Activated CD4-positive, CD25-positive, alpha-beta regulatory T cell treated with anti-CD3 and anti-CD28 coated beads, Interleukin-2, amount 50 U/mL, for 16 hours (primary cell): ENCODE measurements at places on chromosomes 1 and 21.

DNA sequence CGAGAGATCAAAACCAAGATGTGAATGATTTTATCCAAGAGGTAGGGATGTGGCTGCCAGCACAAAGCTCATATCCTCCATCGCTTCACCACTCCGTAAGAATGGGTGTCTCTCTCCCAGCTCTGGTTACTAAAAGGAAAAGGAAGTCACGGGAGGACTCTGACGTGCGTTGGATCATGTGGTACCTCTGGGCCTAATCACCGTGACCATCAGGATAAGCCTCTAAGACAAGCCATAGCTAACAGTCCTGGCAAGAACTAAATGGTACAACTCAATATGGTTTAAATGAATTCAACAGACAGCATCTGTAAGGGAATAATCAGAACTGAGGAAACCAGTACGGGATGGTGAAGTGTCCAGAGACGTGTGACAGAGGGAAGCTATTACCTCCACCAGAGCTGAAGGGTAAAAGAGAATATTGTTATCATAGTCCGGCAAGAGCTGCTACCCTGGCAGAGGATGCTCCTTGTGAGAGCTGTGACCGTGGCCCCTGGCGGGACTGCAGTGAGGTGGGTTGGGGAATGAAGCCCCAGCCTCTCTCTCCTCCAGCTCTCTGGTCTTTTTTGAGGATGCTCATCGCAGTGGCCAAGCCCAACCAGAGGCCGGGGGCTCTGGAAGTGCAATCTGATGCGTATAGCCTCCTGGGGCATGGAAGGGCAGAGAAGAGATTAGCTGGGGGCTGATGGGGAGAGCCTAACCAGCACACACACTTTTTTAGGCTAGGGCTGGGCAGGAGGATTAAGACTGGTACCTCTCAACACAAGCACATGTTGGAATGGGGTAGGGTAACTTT is 54.2 kb downstream of the KIAA1614 start:
- no peak for DNase-seq

GRCh38 chr1:36988321-36988720 is 46.0 kb downstream of the GRIK3 start:
- DNase-seq = no peak

- no peak for DNase-seq
These were observed 348.1 kb upstream of the VAMP3 start for GRCh38 chr1:7422966-7423365.

DNA sequence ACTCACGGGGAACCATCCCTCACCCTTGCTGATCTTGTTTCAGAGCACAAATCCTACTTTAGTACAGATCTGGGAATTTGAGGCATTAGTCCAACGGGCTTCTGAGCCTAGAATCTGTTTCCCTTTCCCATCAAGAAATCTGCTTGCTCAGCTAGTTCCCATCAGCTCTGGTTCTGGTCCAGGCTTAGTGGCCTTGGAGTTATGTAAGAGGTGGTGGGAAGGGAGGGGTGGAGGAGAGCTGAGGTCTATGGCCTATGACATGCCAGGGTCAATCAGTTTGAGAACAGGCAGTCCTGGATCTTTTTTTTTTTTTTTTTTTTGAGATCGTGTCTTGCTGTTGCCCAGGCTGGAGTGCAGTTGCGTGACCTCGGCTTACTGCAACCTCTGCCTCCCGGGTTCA is 4.1 kb downstream of the GSTM1 start:
- DNase-seq = no peak

DNA sequence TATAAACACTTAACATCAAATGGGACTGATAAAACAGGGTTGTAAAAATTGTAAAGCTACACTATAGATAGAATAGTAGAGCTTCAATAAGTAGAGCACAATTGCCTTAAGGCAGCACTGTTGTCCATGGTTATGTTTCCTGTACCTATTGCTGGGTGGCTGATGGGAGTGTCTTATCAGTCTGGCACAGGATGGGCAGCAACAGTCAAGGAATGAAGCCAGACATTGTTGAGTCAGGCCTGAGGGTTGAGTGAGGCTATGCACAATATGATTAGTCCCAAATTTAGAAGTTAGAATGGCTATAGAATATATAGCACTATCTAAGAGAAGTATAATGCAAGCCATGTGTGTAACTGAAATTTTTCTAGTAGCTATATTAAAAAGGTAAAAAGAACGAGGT is 25.0 kb upstream of the CD1D start:
- no peak for DNase-seq

DNA sequence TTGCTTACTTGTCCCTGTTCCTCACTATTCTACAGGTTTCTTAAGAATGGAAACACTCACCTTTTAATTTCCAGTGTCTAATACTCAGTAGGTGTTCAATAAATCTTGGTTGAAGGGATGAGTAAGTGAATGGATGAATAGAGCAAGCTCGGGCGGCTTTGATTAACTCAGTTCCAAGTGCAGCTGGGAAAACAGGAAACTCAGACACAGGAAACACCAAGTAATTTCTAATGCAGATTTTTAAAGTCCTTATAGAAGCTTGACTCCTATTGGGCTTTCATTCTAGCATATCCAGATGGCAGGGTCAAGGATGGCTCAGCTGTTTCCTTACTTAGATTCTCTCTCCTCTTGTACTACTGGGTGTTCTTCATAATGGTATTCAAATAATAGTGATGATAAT is 14.0 kb downstream of the CAMK1G start:
- DNase-seq = no peak

DNA sequence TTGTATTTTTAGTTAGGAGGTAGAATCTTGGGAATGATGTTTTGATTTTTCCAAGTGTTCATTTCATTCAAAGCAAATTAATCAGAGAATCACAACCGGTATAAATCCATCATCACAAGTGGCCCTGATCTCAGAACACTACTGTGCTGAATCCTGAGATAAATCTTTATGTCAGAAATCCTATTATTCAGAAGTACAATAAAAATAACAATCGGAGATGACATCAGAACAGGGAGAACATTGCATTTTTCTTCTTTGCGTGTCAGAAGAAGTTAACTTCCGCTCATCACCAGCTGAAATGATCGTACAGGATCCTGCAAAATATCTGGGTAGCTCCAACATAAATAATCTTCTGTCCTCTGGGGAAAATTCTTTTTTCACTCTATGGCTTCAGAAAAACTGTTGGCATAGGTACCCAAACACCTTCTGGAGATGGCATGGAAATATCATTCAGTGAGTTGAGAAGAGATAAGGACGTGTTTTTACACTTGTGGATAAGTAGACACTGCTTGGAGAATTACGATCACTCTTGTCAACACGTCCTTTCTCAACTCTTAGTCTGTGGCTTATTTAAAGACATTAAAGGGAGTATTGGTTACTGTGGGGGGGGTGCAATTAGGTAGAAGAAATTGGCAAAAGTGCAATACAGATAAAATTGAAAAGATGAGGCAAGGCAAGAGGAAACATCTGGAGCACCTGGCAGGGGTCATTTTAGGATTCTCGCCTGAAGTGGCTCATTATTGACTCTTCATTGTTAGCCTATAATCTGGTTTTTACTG is 46.9 kb upstream of the SMYD2 start:
- DNase-seq = no peak

- no peak for DNase-seq
These were observed 137.9 kb downstream of the CASZ1 start for GRCh38 chr1:10658396-10659066.

DNA sequence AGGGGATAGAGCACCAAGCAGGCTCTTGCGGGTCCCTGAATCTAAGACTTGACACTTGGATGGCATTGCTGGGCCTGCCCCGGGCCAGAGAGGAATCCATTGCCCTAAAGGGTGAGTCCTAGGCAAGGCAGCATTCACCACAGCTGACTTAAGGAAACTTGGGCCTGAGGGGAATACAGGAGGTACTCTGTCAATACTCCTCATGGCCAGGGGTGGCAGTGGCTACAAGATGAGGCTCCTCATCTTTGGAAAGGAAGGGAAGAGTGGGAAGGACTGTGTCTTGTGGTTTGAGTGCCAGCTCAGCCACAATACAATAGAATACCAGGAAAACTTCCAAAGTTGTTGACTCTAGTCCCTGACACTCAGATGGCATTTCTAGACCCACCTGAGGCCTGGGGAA is 5.1 kb downstream of the KRTAP22-1 start:
- no peak for DNase-seq

GRCh38 chr1:8481650-8482380 is 163.9 kb downstream of the SLC45A1 start:
- no peak for DNase-seq

DNA sequence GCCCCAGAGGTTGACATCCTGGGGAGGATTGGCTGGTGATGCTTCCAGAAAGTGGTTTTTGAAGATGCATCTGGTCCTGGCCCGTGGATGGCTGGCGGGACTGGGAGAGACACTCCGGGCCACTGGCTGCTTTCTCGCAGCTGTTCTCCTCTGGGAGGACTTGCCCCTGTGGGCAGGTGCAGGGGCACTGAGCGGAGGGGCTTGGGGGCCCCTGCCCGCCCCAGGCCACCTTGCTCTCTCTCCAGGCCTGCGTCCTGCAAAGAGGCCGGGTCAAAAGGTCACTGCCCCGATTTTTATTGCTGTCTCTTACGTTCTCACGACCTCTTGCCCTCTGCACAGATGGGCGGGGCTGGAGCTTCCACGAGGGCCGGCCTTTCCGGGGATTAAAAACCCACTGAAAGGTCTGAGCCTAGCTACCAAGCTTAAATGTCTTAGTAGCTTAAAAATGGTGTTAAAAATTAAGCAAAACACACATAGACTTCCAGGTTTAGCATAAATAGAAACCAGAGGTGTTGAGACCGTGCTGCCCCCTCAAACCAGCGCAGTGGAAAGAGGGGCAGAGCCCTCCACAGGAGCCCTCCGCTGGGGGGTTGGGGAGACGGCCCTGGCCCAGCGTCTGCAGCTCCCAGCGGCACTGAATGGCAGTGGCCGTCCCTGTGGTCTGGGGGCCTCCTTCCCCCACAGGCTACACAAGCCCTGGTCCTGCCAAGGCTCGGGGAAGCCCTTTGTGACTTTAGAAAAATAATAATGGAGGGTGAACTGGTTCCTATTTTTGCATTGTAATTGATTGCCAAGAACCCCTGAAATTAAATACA is 43.9 kb downstream of the SKI start:
- DNase-seq = no peak

GRCh38 chr1:59814180-59814900 is 409 bp upstream of the HOOK1 start:
- DNase-seq = peak; percentile 62

- no peak for DNase-seq
These were observed 57.5 kb downstream of the MAP3K7CL start for GRCh38 chr21:29187944-29188343.

GRCh38 chr1:219833214-219833815 is 95.0 kb downstream of the SLC30A10 start:
- no peak for DNase-seq

- no peak for DNase-seq
These were observed 570.2 kb downstream of the DPYD start for GRCh38 chr1:97350662-97351061.

DNA sequence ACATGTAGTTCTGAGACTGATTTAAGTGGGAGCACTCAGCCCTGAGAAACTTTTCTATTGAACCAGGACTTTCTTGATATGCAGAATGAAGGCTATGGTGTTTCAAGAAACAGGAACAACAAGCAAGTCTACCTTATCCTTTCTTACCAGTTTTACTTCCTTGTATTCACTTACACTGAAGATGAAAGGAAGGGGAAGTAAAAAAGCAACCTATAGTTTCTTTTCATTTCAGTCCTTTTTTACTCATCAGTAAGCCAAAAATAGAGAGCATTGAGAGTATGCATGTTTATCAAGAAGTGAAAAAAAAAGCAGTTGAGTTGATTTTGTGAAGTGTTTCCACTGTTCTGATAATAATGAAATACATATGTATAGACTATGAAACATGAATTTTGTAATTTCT is 1010.3 kb downstream of the AMY1C start:
- no peak for DNase-seq

GRCh38 chr1:30720271-30721223 is 2.8 kb downstream of the MATN1 start:
- DNase-seq = no peak

- DNase-seq = no peak
These were observed 989 bp upstream of the ETV3 start for GRCh38 chr1:157139052-157139715.

- no peak for DNase-seq
These were observed 57.0 kb upstream of the MUTYH start for GRCh38 chr1:45397285-45397684.

DNA sequence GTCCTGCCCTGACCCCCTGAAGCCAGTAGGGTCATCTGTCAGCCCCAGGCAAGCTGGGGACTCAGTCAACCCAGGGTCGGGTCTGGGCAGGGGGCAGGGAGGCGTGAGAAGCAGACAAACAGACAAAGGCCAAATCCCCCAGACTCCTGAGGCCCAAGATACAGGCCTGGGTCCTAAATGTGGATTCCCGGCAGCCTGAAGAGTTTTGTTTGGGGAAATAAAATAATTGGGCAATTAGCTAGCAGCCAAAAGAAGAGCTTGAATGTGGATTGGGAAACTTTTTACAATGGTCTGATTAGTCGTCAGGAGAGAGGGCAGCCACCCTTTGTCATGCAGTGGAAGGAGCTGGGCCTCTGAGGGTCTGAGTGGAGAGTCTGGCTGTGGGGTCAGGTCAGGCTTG is 4.5 kb upstream of the LEFTY2 start:
- no peak for DNase-seq

DNA sequence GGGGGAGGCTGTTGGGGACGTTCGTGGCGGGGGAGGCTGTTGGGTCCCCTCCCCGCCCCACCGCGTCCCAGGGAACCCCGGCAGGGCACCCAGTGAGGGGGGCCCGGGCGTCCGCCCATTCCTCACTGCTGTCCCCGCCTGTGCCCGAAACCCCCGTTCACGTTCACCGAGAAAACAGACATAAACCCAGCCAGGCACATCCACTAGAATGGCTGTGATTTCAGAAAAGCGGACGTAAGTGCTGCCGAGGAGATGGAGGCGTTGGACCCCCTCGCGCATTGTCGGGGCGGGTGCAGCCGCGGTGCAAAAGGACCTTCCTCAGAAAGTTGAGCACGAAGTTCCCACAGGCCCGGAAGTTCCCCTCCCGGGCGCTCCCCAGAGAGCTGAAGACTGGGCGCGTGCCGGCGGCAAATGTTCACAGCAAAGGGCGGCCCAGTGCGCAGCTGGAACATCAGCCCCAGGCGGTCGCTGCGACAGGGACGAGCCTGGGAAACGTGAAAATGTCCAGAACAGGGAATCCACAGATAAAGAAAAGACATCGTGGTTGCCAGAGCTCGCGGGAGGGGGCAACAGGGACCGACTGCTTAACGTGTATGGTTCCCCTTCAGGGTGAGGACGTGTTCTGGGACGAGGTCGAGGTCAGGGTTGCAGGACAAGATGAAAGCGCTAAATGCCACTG is 18.5 kb upstream of the SAMD11 start:
- DNase-seq = no peak

DNA sequence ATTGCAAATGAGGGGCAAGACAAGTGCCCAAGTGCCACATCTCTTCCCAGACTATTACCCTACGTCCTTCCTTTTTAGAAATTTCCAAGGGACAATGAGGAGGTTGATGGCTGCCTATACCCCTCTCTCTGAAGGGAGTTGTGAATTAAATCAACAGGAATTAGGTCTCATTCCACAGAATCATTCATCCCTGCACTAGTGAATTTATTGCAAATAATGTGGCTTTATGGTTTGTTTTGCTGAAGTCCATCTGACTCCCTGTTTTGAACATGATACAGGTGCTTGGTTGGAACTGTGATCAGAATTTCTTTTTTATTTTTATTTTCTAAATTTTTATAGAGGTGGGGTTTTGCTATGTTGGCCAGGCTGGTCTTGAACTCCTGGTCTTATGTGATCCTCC is 34.3 kb upstream of the THEM4 start:
- DNase-seq = no peak
